Suprapubic skin (tissue), 4 donors: ENCODE measurements at places on chromosomes 5 and 9. TPM values are rescaled to one million over a fixed set of nuclear protein-coding genes. Genes with fewer than 3 reads are reported as not detected.
A peak's percentile ranks its signal among the peaks of the same experiment; 100 is the strongest.

DNA sequence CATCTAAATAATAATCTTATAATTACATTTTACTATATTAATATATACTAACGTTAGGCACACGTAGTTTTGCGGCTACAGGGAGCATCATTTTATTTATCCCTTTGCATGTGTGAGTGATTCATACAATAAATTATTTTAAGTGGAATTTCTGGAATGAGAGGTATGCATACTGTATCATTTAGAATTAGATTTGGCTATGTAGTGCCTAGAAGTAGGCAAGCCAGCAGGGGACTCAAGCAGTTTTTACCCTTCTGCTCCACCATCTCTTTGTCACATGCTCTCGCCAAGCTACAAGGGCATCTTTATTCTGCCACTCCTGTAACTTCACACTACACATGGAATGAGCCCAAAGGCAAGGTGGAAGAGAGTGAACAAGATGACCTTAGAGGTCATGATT is 60.8 kb downstream of the MEGF10 start:
- no peak for DNase-seq

DNA sequence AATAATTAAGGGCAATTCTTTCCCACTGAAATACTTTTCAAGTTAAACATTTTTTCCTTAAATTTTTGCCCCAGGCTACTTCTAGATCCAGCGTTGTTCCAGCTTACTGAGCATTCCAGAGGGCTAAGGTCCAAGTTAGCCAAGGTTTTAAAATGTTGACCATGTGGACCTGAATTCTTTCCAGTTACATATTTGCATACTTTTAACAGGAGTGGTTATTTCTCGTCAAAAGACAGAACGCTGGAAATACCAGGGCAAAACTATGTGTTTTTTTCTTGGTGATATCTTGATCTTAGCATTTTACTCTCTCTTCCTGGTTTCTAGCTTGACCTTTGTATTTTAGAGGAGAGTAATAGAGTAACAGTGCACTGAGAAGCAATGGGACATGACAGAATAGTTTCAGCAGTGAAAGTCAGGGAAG is 32.8 kb downstream of the TMC1 start:
- DNase-seq = no peak

DNA sequence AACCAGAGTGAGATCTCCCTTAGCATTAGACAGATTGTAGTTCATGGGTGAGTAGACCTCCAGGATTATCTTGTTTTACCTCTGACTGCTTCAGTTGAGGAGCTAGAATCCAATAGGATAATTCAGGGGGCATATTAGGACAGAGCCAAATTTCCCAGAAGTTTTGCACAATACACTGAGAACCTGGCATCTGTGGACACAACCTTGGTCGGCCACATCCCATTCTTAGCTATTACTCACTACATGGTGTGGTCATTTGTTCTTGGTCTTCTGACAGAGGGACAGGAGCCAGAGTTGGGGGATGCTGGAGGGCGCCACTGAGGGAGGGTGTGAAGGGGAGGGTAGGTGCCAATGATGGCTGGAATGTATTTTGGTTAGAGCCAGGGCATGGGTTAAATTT is 66.6 kb downstream of the NPR3 start:
- no peak for DNase-seq

N4BP3 gene
- total RNA-seq = 12.3 TPM

POLE3 gene
- 36.4 TPM for total RNA-seq

PCDHGB6 gene
- 8.6 TPM for total RNA-seq

DNA sequence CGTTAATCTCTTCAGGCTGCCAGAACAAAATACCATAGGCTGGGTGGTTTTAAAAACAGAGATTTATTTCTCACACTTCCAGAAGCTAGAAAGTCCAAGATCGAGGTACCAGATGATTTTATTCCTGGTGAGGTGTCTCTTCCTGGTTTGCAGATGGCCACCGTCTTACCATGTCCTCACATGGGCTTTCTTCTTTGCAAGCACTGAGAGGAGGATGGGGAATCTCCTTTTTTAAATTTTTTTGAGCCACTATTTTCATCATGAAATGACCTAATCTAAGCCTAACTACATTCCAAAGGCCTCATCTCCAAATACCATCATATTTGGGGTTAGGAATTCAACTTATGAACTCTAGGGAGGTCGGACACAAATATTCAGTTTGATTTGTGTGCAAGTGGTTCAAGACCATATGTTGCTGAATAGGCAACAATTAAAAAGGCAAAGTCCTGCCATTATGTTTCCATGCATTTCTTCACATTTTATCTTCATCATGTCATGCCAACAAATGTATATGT is 371.2 kb downstream of the CDH18 start:
- DNase-seq = no peak

GRCh38 chr9:27523141-27523540 is 949 bp upstream of the IFNK start:
- DNase-seq = no peak

SPINK1 gene
- not detected for total RNA-seq

- DNase-seq = no peak
These were observed 223.5 kb downstream of the TMEM161B start for GRCh38 chr5:88045165-88045564.

- no peak for DNase-seq
These were observed 178.9 kb downstream of the XRCC4 start for GRCh38 chr5:83256091-83256780.

TMOD1 gene
- 4.2 TPM for total RNA-seq

FOXD4L4 gene
- total RNA-seq = not detected

DNA sequence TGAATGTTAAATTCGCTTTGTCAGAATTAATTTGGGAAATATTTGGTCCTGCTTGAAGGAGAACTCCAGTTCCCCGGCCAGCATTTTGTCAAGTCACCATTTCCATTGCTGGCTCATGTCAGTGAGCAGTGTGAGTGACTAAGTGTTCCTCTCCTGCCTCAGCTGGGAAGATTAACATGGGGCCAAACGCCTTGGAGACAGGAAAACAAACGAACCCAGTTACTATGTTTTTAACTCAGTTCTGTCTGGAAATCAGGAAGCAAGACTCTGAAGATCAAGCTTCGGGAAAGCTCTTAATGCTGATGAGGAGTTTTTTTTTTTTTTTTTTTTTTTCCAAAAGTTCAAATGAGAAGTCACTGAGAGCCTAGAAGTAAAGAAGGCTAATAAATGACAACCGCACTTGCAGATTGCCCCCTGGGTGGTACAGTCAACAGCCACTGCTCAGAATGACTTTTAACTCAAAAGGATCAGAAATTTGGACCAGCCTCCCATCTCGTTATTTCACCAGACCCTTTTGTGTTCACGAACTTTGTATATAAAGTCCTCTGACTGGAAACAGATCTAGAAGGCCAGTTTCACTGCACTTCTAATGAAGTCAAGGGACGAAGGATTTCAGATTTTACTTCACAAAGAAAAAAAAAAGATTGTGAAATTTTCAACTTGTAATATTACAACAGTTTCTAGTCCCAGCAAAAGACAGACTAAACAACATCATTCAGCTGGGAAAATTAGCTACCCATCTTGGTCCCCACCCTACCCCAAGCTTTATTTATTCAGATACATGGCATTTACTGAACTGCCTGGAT is 121.3 kb downstream of the LHFPL2 start:
- DNase-seq = peak; percentile 87

DNA sequence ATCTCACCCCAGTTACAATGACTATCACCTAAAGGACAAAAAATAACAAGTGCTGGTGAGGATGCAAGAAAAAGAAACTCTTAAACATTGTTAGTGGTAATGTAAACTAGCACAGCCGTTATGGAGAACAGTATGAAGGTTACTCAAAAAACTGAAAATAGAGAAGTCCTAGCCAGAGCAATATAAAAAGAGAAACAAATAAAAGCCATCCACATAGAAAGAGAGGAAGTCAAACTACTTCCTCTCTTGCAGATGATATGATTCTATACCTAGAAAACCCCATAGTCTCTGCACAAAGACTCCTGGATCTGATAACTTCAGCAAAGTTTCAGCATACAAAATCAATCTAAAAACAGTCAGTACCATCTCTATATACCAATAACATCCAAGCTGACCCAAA is 221.5 kb upstream of the FAM174A start:
- DNase-seq = no peak

GRCh38 chr9:672851-673250 is 168.6 kb upstream of the DMRT1 start:
- no peak for DNase-seq

DNA sequence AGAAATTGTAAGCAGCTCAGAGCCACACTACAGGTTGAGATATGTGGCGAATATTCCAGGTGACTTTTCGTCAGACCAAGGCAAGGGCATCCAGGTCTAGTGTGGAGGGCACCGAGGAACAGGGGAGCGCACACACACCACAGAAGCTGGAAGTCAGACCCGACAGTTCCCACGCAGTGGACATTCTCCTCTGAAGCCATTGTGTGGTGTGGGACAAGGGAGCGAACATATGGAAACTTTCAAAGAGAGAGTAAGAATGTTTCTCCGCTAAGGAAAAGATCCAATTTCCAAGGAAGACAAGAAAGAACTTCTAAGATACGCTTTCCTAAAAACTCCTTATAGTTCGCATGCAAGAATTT is 141.4 kb upstream of the OTULINL start:
- no peak for DNase-seq

DNA sequence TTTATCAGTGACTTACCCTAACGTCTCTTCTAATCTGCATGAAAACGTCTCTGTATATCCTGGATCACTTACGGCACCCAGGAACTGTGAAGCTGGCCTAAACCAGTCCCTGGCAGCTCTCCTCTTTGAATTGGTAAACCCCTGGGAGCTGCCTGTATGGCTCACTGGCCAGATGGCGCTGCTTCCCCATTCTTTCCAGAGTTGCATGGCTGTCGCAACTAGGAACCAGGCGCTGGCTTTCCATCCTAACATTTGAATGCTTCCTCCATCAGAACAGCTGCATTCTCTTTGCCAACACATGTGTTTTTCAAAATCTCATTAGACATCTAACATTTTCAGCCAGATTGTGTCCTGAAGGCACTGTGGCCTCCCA is 8.0 kb upstream of the PCA3 start:
- DNase-seq = no peak
